ENCODE measurements at places on chromosomes 5 and 9. TPM values are rescaled to one million over a fixed set of nuclear protein-coding genes. Genes with fewer than 3 reads are reported as not detected.
A peak's percentile ranks its signal among the peaks of the same experiment; 100 is the strongest.

Gene GRXCR2
- total RNA-seq, result not detected

Gene C7
- total RNA-seq, result 317 TPM

- DNase-seq, result no peak
Measured at GRCh38 chr9:135586601-135587109, 25.1 kb downstream of the PAEP start.

DNA sequence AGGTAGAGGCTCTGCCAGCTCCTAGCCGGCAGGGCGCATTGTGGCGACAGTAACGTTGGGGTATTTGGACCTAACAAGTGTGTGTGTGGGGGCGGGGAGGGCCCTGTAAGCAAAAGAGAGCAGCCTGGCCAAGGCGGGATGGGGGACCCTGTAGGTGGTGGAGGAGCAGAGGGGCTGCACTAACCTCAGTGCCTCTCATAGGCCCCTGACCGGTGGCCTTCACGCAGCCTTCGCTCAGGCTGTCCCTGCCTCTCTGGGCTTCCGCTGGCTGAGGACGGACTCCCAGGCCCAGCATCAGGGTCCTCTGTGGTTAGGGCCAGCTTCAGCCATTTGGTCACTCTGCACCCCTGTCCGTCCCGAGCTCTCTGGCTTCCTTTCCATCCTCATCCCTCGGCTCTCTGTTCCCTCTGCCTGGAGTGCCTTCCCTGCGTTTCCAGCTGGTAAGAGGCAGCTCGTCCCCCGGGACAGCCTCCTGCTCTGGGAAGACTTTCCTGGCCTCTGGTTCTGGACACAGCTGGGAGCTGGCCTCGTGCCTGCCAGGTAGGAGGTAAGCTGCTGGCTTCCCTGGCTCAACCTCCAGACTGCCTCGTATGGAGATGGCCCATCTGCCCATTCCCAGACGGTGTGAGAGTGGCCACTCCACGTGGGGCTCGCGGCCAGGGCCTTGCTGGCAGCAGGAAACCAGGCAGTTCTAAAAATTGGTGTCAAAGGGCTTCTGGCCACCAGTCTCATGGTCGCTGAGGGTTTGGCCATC, 39.3 kb upstream of the PHYKPL start:
- DNase-seq, result no peak

- DNase-seq, result peak; percentile 79
Measured at GRCh38 chr9:79256691-79257213, 315.0 kb upstream of the TLE4 start.
